ENCODE measurements at places on chromosomes 6 and 20.

- ATAC-seq = no peak
Measured at GRCh38 chr20:44956410-44956809, 3.8 kb downstream of the TOMM34 start.

DNA sequence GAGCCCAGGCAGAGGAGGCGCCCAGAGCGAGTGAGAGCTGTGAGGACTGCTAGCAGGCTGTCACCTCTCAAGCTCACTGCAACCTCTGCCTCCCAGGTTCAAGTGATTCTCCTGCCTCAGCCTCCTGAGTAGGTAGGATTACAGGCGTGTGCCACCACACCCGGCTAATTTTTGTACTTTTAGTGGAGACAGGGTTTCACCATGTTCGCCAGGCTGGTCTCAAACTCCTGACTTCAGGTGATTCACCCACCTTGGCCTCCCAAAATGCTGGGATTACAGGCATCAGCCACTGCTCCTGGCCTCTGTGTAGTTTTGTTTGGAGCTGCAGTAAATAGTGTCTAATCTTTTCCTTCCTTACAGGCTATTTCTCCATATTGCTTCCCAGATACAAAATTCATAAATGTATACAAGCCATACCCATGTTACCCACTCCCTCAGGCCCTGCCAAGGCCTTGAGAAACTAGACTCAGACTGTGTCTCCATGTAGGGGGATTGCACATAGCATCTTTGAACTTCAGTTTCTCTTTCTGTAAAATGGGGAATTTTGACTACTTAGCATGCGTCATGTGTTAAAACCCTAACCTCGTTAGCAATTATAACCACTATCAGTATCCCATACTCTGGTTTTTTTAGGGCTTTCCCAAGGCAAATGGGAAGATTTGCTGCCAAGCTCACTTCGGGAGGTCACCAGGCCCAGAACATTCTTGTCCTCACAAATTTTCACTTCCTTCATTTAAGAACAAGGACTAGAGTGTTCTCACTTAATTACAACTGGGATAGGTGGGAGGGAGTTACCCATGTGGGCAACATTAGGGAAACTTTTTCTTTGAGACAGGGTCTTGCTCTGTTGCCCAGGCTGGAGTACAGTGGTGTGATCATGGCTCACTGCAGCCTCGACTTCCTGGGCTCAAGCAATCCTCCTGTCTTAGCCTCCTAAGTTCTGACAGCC lies 67.3 kb upstream of the DDR1 start:
- ATAC-seq = no peak

GRCh38 chr20:4018023-4018748 lies 2.8 kb upstream of the RNF24 start:
- ATAC-seq = no peak

- ATAC-seq = no peak
Measured at GRCh38 chr6:166906376-166907044, 49.8 kb downstream of the RNASET2 start.

DNA sequence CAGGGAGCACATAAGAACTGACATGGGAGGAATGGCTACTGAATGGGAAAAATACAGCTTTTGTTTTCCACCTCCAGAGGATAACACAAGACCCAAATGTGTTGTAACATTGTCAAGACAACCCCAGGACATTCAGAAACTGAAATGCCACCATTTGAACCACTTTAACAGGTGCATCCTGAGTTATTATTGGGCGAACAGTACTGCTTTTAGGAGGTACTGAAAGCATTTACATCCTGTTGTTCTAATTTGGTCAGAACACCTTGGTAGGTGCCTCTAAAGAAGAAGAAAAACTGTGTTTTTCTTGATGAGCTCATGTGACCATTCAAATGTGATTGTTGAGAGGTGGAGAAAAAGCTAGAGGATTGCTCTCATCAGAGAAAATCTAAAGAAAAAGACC lies 6.4 kb upstream of the TXNDC5 start:
- no peak for ATAC-seq

DNA sequence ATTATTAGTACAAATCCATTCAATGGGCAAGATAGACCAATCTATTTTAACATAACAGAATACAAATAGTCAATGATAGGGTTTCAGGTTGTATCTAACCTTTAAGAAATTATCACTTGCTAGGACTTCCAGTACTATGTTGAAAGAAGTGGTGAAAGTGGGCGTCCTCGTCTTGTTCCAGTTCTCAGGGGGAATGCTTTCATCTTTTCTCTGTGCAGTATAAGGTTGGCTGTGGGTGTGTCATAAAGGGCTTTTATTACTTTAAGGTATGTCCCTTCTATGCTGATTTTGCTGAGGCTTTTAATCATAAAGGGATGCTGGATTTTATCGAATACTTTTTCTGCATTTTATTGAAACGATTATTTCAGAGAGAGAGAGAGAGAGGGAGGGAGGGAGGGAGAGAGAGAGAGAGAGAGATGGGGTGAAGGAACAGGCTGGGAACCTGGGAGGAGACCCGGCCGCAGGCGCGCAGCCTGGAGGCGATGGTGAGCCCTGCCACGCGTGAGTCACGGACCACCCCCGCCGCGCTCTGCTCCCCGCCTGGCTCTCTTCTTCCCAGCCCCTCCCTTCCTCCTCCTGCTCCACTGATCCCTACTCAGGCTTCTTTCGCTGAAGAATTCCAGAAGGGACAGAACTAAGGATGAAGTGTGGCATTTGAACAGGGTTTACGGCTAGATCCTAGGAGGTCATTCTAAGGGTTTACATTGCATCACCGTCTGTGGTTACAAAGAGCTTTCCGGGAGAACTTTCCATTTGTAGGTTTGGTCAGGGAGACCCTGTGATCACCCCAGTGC lies 45.5 kb upstream of the HLA-E start:
- ATAC-seq = no peak

- ATAC-seq = peak; percentile 90
Measured at GRCh38 chr20:19815553-19815991, 57.5 kb downstream of the RIN2 start.
